ENCODE measurements at places on chromosomes 5 and 9.

DNA sequence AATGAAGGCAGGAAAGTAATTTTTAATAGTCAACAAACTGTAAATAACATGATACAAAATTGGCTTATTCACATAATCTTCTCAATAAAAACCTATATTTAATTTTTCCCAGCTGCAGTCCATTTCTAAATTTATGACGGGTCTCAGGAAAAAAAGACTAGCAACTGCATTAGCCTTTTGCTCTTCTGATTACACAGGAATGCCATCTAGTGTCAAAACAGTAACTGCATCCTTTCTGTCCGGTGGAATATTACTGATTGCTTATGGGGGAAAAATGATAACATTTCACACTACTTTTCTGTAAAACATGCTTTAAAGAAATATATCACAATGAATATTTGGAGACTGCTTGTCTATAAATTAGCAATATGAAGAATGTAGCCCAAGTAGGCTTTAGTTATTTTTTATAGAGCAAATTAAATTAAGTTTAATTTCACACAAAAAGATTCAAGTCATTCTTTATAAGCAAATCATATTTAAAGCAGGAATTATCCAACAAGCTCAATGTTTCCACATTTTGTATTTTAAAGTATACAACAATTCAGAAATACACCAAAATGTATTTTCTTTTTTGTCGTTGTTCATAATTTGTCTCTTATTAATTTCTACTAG, 534.7 kb downstream of the CDH10 start:
- no peaks in the 10 kb centered on the region for H3K36me3 ChIP-seq
- H3K27ac ChIP-seq: no peak overlapping the region
- H3K27me3 ChIP-seq: no peaks in the 10 kb centered on the region
- DNase-seq: no peak

- no peaks in the 10 kb centered on the region for H3K27me3 ChIP-seq
- no peak overlapping the region for H3K4me3 ChIP-seq
- H3K4me1 ChIP-seq: no peaks in the 10 kb centered on the region
- H3K36me3 ChIP-seq: no peaks in the 10 kb centered on the region
- no peak overlapping the region for H3K27ac ChIP-seq
Measured at GRCh38 chr9:125839317-125839716, 92.1 kb downstream of the PBX3 start.

- H3K27me3 ChIP-seq: no peaks in the 10 kb centered on the region
- peaks cover under 1% of the 10 kb centered on the region for H3K4me1 ChIP-seq
- no peak overlapping the region for H3K4me3 ChIP-seq
- DNase-seq: no peak
- H3K36me3 ChIP-seq: no peaks in the 10 kb centered on the region
Measured at GRCh38 chr9:128136816-128137793, 9.6 kb upstream of the PTGES2 start.

- H3K36me3 ChIP-seq: peaks cover 94% of the 10 kb centered on the region
- H3K27me3 ChIP-seq: no peaks in the 10 kb centered on the region
- no peaks in the 10 kb centered on the region for H3K4me1 ChIP-seq
- DNase-seq: no peak
- H3K27ac ChIP-seq: no peak overlapping the region
- no peak overlapping the region for H3K4me3 ChIP-seq
Measured at GRCh38 chr9:2191609-2191972, 176.4 kb downstream of the SMARCA2 start.
